Activated CD4-positive, alpha-beta T cell treated with anti-CD3 and anti-CD28 coated beads for 36 hours (primary cell): ENCODE measurements at places on chromosomes 2 and 18.

DNA sequence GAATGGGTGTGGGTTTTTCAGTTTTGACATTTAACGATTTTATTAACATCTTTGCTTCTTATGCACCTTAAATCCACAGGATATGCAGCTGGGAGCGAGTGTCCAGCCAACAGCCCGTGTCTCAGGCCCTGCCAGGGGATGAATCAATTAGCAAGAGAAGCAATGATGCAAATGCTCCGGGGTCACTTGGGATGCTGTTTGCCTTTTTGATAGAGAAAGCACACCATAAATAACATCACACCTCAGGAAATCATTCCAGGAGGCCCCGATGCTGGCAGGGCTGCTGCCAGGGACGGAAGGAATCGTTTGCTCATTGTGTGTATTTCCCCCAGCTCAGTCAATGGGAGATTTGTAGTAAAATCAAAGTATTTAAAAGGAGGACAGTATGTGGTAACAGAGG is 394.0 kb upstream of the HNRNPA3 start:
- DNase-seq = no peak

DNA sequence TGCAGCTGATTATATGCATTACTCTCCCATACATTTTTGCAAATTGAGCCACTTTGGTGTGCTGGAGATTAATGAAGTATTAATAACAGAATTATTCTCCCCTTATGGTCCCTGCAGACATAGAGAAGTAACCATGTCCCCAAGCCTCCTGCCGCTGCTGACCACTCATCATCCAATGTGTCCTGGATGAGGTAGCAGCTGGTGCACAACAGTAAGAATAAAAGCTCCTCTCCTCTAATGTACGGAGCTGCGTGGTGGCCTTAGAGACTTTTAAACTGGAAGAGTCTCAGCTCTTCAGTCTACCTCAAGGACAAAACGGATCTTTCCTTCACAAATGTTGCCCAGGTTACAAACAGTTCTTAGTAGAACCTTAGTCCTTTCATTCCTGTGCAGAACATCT is 37.7 kb downstream of the TPO start:
- DNase-seq = no peak

DNA sequence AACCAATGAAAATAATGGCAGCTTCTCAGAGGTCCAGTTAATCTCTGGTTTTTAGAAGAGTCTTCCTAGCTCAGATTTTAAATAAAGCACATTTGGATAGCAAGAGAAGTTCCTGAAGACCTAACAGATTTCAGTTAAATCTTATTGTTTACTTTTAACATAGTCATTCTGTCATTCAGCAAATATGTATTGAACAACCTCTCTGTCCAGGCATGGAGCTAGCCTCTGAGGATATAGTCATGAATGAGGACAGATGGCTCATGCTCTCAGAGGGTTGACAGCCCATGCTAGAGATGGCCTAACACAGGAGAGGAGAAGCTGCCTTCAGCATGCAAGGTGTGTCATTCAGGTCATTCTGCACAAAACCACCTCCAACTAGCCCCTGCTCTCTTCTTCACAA is 6.2 kb downstream of the CCBE1 start:
- no peak for DNase-seq

DNA sequence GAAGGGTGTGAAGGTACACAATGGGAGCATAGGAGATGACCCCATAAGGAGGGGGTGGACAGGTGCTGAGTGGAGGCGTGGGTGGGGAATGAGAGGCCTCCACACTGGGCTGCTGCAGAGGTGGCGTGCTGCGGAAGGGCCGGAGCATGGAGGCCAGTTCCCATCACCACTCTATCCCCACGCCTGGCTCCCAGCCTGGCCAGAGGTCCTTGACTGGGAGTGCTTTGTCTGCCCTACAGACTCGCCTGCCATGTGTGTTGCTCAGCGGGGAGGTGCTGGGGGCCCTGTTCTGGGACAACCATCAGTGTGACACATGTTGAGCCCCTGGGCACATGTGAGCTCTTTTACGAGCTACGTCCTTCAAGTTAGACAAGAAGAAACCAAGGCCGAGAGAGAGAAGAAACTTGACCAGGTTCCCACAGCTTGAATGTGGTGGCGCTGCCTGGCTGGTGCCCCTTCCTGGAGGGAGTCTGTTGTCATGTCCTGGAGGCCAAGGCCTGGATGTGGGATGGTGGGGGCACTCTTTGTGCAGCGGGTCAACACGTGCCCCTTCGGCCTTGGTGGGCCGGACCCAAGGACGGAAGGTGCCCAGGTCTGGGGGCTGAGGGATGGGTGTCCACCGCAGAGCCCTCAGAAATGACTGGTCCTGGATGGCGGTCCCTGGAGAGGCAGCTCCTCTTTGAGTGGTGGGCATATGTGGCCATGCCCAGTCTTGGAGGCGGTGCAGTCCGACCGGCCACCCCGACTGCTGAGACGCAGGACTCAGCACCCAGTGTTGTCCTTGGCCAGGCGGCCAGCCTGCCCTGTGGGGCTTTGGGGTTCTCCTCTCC is 1.2 kb upstream of the INPP5D start:
- DNase-seq = no peak

- no peak for DNase-seq
Observed at GRCh38 chr2:148512501-148512900, 132.1 kb upstream of the EPC2 start.

GRCh38 chr2:103805746-103806145 is 1043.9 kb downstream of the TMEM182 start:
- no peak for DNase-seq

DNA sequence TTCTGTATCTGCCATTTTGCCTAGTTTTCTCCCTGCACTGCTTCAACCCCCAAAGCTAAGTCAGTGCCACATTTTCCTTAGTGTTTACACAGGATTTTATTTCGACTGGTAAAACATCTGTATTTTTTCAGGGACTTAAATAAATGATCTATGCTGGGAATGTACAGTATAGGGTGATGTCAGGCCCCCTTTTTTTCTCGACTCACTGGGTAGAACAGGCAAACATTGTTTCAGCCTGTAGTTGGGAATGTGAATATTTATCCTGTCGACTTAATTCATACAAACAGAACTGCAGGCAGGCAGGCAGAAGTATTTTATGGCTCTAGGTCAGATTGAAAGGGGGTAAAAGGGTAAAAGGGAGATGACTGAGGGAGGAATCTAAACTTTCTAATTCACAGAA is 123.5 kb upstream of the ZFP36L2 start:
- no peak for DNase-seq

GRCh38 chr2:242098445-242099128 is 229.1 kb downstream of the RTP5 start:
- no peak for DNase-seq

DNA sequence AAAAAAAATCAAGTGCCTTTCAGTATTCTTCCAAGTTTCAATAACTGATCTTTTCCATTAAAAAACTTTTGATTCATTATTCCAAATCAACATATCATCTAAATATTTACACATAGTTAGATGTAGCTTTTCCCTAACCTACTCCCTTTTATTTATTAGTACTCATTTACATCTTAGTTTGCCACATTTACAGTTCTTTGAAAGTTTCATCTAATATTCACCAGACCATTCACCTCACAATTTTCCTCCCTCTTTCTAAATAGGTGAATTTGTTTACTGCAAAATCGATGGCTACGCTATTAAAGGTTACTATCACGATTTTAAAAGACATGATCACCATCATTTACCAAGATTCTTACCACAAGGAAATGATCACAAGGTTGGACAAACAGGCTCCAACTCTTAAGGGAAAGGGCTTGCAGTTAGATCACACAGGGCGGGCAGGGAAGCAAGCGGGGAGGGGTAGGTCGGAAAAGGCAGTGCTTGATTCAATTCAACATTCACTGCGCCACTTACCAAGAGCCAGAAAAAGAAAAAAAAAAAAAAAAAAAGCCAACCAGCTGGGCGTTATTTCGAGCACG is 654 bp upstream of the MARCHF7 start:
- no peak for DNase-seq

DNA sequence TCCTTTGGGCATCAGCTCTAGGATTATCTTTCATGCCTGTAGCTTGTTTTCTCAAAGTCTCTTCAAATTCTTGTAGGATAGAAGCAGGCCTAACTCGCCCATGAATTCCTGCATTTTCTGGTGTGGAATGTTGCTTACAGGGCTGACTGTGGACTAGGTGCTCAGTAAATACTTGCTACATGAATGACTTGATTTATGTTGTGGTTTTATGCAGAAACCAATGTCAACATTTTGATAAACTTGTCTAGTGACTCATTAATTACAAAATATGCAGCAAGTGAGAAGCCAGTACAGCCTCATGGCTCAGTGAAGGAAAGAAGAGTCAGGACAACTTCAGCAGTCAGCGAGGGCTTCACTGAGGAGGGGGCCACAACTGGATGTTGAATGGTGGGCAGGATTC is 110.6 kb upstream of the SIX2 start:
- DNase-seq = no peak

GRCh38 chr2:5677133-5677532 is 15.1 kb upstream of the SOX11 start:
- no peak for DNase-seq

DNA sequence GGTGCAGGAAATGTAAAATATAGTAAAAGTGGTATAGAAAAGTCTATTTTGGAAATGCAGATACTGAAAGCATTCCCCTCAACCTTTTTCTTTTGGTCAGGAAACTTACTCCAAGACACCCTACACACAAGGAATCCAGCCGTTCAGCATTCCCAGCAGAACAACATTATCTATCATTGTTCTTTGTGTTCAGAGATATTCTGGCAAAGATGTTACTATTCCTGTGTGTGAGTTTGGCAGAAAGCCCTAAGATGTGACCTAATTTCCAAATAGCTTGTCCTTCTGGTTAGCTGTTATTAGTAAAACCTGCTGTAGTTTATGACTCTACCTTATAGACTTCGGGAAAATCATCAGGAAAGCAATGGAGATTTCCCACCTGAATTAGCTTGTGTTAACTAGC is 78.1 kb upstream of the PELI1 start:
- DNase-seq = no peak

DNA sequence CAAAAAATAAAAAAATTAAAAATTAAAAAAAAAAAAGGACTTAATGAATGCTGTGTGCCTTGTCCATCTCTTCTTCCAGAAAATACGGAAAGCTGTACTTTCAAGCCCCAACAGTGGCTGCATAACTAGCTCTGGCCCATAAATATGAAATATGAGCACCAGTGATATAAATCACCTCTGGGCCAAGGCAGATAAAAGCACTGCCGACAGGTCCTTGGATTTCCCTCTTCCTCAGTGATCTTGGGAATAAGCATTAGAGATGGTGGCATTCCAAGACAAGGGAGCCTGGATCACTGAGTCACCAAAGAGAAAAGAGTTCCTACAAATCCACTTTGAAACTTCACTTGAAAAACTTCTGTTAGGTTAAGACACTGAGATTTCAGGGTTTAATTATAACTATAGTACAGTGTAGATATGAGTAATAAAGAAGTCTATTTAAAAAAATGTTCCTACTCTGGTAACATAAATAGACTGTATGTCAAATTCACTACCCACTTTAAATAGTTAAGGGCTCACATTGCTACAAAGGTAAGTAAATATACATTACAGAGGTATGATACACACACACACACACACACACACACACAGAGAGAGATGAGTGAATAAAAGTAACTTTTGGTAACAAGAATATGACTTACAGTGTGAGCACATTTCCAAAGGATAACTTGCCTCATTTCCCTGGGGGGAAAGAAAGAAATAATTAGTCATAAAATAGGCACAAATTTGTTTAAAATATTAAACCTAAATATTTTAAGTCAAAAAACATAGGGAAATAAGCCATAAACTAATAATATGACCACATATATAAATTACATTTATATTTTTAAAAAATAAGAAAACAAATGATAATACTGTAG is 35.6 kb downstream of the PPP3R1 start:
- DNase-seq = no peak

DNA sequence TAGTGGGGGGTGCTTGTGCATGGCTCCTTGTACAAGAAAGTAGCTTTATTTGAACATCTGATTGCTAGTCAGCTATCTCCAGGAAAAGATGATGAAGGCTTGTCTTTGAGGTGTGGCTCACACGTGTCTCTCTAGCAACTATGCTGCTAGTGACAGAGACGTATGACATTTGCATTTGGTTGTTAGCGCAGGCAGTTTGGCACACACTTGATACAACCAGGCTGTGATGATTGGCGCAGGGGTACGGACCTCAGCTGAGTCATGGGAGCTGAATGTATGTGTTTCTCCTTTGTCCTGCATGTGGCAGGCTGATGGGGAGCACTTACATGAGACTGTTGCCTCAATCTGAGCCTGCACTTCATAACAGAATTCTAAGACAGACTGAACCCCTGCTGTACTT is 29.6 kb downstream of the PTCD3 start:
- no peak for DNase-seq

GRCh38 chr2:119463136-119463535 is 31.5 kb downstream of the TMEM37 start:
- DNase-seq = peak; percentile 30

DNA sequence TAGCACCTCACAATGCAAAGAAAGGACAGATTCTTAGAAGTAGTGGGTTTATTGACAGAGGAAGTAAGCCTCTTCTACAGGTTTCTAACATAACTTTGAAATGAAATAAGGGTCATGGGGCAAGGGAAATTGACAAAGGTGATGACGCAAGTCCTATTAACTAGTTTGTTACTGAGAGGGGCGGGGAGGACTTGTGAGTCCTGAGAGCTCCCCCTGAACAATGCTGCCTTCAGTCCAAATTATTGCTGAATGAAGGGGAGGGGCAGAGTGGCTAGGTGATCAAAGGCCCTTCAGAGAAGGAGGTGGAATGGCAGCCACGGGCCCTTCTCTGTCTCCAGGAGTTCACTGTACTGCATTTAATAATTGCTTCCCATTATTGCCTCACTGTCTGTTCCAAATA is 390.0 kb downstream of the MEIS1 start:
- DNase-seq = no peak
